ENCODE measurements at places on chromosomes 4 and X.

DNA sequence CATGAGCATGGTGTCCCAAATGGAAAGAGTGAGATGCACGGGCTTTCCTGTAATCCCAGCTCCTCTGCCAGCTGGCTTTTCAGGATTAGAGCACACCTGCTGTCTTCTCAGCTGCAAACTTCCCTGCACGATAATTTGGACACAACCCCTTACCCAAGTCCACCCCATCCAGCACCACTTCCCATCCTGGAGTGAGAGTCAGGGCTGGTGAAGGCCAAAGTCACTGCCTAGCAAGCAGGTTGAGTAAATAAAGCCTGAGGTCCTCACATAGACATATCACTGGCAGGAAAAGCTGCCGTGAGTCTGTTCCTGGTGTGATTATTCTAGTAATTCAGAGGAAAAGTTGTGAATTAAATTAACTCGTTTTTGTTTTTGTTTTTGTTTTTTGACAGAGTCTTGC is 113.9 kb upstream of the MBNL3 start:
- DNase-seq, result no peak

DNA sequence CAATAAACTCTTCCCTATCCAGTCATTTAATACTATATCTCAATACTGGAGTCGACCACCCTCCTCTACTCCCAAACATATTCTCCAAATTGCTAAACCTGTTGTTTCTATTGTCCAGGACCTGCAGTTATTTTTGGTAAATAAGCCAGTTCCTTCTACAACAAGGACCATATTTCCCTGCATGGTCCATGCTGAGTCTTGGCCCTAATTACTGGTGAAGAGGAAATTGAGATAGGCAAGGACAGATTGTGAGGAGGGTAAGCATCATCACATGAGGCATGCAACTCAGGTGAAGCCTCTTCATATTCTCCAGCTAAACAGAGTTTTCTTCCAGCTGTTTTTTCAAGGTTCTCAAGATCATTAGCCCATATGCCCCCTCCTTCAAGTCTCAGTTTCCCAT is 1193.6 kb downstream of the RAPGEF2 start:
- no peak for DNase-seq

DNA sequence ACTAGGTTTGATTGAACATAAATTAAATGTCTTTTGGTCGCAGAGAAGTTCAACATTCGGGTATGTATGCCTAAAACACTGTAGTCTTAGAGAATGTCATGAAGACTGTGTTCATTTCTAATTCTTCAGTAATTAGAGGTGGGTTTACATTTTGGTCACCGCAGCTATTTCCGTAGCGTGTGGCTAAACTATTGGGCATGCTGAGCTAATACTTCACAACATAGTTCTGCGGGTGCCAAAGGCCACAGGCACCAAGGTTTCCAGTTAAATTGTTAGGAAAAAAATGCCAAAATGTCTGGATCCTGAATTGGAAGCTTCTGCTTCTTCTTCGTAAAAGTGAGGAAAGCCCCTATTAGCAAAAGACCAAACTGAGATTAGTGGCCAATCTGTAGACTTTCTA is 25.1 kb downstream of the SMIM31 start:
- DNase-seq, result no peak

DNA sequence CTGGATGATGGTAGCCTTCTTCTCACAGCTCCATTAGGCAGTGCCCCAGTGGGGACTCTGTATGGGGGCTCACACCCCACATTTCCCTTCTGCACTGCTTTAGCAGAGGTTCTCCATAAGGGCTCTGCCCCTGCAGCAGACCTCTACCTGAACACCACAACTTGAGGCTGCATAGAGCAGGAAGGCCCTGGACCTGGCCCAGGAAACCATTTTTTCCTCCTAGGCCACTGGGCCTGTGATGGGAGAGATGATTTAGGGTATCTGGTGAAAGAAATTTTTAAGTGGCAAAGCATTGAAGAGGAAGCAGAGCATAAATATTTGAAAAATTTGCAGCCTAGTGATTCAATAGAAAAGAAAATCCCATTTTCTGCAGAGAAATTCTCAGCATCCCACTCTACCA is 17.3 kb downstream of the F8A3 start:
- no peak for DNase-seq

DNA sequence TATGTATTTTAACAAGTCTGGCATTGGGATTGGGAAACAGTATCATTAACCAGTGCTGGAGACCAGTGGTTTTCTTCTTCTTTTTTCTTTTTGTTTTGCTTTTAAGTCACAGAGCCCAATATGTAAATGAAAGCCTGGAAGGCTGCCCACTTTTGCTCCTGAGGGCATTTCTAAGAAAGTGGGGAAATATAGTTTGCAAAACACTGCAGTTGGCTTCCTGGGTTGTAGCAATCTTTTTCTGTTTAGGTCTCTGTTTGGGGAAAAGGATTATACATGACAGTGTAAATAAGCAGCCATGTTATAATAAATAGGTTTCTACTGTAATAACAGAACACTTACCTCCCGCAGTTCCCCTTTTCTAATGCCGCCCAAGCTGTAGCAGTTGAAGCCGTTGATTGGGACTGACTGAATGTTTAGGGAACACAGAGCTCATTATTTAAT is 105.5 kb downstream of the TMEM164 start:
- no peak for DNase-seq

DNA sequence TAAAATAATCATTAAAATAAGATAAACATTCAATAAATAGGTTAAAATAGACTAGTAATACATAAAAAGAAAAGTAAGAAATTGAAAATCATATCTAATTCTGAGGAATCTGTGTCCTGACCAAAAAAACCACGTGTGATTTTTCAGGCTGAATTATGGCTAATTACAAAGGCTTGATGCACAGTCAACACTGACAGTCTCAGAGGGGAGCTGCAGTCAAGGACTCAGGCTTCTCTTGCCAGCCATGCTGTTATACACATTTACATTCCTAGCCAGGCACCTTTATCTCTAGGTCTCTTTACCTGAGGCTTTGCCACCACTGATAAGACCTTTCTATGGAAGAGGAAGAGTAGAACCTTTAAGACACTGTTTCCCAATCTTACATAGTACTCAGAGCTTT is 1737.7 kb upstream of the PCDH10 start:
- DNase-seq, result no peak

- no peak for DNase-seq
These were observed 7.8 kb upstream of the MFAP3L start for GRCh38 chr4:170033999-170034398.

DNA sequence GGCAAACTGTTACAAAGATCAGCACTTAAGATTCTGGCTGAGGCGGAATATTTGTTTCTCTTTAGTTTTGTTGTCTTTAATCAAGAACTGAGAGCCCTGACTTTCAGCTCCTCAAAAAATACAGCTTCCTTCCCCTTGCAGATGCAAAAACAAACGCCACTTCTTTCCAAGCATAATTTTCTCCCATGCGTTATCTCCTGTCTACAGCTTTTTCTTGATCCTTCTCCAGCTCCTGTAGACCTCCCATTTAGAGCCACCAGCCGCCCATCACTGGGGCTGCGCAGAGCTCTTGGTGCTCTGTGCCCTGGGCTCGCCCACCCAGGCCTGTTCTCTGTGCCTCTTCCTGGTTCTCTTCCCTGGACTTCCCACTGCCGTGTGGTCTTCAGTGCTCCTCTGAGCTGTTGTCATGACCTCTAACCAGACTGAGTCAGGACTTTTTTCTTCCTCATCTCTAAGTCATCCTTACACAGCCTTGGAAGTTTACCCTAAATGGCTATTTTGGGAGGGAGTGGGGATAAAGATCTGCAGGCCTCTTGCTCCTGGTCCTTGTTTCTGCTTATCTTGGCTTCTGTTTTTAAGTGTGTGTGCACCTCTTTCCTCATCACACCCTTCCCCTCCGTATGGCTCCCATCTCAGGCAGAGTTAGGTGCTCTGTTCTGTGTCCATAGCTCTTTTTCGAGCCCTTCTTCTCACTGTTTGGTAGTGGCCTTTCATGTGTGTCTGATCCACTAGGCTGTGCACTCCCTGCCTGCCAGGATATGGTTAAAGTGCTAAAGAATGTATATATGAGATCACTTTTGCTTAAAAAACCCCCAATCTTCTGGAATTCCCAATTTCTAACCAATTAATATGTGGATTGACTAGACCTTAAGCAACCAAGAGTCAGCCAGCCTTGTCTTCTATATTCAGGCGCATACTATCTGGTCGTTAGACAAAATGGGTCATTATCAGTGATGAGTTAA is 122.5 kb downstream of the PTTG2 start:
- DNase-seq, result no peak

DNA sequence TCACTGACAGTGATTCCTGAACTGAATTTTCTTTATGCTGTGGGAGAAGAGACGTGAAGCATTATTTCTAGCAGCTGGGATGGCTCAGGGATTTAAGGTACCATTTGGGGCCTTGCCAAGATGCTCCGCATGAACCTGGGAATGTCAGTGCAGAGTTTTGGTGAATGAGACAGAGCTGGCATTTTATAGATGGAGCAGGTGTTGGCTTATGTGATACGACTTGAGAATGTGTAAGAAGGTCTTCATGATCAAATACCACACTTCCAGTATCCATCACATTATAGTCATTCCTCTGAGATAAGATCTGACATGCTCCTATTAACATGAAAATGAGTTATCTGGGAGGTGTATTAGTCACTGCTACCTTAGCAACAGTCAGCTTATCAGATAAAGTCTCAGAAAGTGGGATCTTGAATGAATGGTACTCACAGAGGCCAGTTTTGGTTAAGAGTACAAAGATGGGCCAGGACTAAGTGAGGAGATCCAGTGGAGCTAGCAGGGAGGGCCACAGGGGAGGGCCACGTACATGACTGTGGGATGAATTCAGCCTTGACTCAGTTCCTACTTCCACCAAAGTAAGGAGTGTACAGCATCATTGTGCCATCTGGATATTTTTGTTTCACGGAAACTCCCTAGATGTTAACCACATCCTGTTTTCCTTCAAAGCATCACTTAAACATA is 116.7 kb downstream of the SPCS3 start:
- no peak for DNase-seq

DNA sequence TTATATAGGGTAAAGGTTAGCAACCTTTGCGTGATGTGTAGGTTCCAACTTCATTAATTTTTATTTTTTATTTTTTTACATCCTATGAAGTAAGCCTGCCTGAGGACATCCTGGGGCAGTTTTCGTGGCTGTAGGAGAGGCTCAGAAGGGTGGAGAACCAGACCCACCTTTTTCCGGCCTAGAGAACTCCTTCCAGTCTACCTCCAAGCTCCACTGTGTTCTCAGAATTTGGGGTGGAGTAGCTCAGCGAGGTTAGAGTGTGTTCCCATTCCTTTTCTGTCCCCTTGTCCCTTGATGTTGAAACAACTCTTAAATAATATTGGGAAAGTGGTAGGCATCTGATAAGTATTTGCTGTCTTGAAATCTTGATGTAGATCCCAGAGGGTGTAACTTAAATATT is 32.4 kb downstream of the MTHFD2L start:
- no peak for DNase-seq

GRCh38 chr4:129231945-129232588 is 136.1 kb downstream of the C4orf33 start:
- DNase-seq, result no peak

DNA sequence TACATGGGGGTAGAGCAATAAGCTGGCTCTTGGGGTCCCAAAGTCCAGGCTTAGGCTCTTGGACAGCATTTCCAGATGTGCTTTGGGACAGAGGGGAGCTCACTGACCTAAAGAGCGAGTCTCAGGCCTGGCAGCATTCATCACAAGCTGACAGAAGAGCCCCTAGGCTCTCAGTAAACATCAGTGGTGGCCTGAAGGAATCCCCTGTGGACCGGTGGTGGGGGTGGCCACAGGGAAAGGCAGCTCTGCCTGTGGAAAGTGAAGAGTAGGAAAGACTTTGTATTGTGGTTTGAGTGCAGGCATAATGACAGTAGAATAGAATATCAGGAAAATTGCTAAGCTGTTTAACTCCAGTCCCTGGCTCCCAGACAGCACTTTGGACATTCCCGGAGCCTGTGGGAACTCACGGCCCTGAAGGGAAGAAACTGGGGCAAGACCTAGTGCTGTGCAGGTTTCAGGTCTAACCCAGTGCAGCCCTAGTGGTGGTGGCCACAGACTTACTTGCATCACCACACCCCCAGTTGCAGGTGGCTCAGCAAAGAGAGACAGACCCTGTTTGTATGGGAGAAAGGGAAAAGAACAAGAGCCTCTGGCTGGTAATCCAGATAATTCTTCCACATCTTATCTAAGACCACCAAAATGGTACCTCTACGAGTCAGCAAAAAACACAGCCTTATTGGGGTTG is 141.9 kb downstream of the MAB21L2 start:
- DNase-seq, result no peak

GRCh38 chr4:6222761-6223292 is 22.5 kb upstream of the JAKMIP1 start:
- DNase-seq, result no peak

GRCh38 chr4:54281054-54281766 is 52.1 kb downstream of the PDGFRA start:
- no peak for DNase-seq

DNA sequence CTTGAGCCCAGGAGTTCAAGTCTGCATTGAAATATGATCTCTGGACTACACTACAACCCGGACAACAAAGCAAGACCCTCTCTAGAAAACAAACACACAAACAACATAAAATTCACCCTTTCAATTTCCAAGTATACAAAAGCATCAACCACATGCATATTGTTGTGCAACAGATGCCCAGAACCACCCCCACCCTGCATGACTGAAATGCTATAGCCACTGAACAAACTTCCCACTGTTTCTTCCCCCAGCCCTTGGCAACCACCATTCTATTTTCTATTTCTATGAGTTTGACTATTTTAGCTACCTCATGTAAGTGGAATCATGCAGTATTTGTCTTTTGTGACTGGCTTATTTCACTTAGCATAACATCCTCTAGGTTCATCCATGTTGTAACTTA is 14.2 kb upstream of the C4orf51 start:
- DNase-seq, result no peak

- DNase-seq, result no peak
These were observed 125.3 kb downstream of the SOWAHB start for GRCh38 chr4:76772498-76773106.
